Psoas muscle (tissue), 8 donors: ENCODE measurements at places on chromosomes 12 and 14. TPM values are rescaled to one million over a fixed set of nuclear protein-coding genes. Genes with fewer than 3 reads are reported as not detected.

- no peak overlapping the region for H3K4me3 ChIP-seq
- no peak overlapping the region for H3K27ac ChIP-seq
- no peak for DNase-seq
- H3K4me1 ChIP-seq = peaks cover 16% of the 10 kb centered on the region
- H3K36me3 ChIP-seq = no peaks in the 10 kb centered on the region
Measured at GRCh38 chr12:19574601-19575000, 135.3 kb downstream of the AEBP2 start.

GRCh38 chr12:129610601-129611120 is 293.2 kb downstream of the TMEM132D start:
- H3K4me1 ChIP-seq = no peaks in the 10 kb centered on the region
- no peak overlapping the region for H3K4me3 ChIP-seq
- no peaks in the 10 kb centered on the region for H3K27me3 ChIP-seq

DNA sequence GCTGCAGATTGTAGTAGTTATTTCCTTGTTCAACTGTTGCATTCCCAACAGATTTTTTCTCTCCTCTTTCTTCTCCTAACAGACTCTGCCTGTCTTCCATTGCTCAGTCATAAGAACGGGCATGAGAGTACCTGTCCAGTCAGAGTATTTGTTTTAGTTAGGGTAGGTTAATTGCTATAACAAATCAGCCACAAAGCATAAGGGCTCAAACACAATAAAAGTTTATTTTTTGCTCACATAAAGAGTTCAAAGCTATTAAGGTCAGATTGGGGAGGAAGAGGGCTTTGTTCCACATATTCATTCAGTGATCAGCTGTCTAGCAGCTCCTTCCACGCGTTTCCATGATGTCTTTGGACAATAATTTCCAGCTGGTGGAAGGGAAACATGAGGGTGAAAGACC is 92.8 kb upstream of the PLXNC1 start:
- H3K36me3 ChIP-seq = no peaks in the 10 kb centered on the region
- no peak for DNase-seq
- no peak overlapping the region for H3K27ac ChIP-seq
- H3K27me3 ChIP-seq = no peaks in the 10 kb centered on the region
- peaks cover 9% of the 10 kb centered on the region for H3K4me1 ChIP-seq
- H3K4me3 ChIP-seq = no peak overlapping the region

GRCh38 chr14:68630081-68630571 is 162.7 kb downstream of the ZFP36L1 start:
- no peaks in the 10 kb centered on the region for H3K36me3 ChIP-seq
- DNase-seq = no peak
- no peak overlapping the region for H3K27ac ChIP-seq
- no peak overlapping the region for H3K4me3 ChIP-seq

DNA sequence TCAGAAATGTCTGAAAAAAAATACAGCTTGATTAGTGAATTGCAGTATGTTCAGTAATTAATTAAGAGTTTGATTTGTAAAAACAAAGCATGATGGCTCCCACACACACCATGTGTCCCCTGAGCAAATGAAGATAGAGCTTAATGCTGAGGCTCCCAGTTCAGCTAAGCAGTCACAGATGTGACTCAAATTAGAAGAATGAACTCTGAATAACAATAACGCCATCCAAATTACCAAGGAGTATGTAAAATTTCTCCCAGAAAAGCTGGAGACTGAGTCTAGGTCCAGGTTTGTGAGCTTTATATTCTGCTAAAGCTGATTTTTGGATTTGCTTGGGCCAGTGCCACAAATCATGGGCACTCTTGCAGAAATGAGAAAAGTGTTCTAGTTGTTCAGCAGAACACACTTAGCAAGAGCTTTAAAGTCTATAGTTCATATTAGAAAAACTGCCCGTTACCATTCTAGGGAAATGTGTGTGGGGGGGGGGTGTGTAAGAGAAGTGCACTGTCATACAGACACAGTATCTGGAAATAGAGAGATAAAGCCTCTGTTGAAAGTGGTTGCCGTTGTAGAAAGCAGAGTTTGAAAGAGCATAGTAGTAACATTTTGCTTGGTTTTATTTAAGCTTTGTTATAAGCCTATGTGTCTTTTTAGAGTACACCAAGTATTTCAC is 253.1 kb downstream of the BCAT1 start:
- H3K4me3 ChIP-seq = no peak overlapping the region
- no peaks in the 10 kb centered on the region for H3K4me1 ChIP-seq
- no peak for DNase-seq
- no peaks in the 10 kb centered on the region for H3K36me3 ChIP-seq
- H3K27ac ChIP-seq = no peak overlapping the region

GRCh38 chr12:98736352-98737321 is 91.5 kb downstream of the APAF1 start:
- no peaks in the 10 kb centered on the region for H3K36me3 ChIP-seq
- no peak overlapping the region for H3K4me3 ChIP-seq
- no peak overlapping the region for H3K27ac ChIP-seq
- H3K4me1 ChIP-seq = no peaks in the 10 kb centered on the region
- no peak for DNase-seq

DNA sequence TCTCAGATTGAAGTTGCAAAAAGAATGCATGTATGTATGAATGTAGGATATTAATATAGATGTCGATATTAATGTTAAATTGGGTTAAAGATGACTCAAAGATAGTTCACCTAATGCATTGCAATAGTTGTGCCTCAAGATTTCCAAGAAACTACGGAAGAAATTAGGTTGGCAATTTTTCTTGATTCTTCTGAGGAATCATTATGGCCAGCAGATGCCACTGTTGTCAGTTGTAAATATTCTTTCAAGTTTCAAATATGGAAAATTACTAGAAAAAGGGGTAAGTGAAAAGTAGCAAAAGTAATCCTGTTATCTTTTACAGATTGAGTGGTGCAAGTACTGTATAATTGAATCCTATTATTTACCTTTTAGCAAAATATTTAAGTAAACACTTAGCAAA is 202.1 kb downstream of the ADAMTS20 start:
- H3K4me3 ChIP-seq = no peak overlapping the region
- H3K27ac ChIP-seq = no peak overlapping the region
- no peaks in the 10 kb centered on the region for H3K27me3 ChIP-seq
- H3K4me1 ChIP-seq = no peaks in the 10 kb centered on the region

DNA sequence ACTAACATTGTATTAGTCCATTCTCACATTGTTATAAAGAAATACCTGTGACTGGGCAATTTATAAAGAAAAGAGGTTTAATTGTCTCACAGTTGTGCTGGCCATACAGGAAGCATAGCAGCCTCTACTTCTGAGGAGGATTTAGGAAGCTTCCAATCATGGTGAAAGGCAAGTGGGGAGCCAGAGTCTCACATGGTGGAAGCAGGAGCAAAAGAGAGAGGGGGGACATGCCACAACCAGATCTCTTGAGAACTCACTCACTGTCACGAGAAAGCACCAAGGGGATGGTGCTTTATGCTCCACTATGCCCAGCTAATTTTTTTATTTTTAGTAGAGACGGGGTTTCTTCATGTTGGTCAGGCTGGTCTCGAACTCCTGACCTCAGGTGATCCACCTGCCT is 13.3 kb downstream of the OS9 start:
- H3K27me3 ChIP-seq = no peaks in the 10 kb centered on the region
- H3K4me1 ChIP-seq = no peaks in the 10 kb centered on the region
- H3K36me3 ChIP-seq = no peaks in the 10 kb centered on the region
- H3K4me3 ChIP-seq = no peak overlapping the region
- H3K27ac ChIP-seq = no peak overlapping the region

- no peaks in the 10 kb centered on the region for H3K27me3 ChIP-seq
- no peaks in the 10 kb centered on the region for H3K4me1 ChIP-seq
- no peak for DNase-seq
Measured at GRCh38 chr12:16796168-16796567, 190.2 kb upstream of the LMO3 start.

GRCh38 chr14:34620839-34621238 is 9.1 kb downstream of the SNX6 start:
- H3K27me3 ChIP-seq = no peaks in the 10 kb centered on the region
- DNase-seq = no peak
- H3K27ac ChIP-seq = no peak overlapping the region
- no peak overlapping the region for H3K4me3 ChIP-seq
- peaks cover 10% of the 10 kb centered on the region for H3K36me3 ChIP-seq

GRCh38 chr14:90731487-90731886 is 84.7 kb downstream of the TTC7B start:
- no peaks in the 10 kb centered on the region for H3K27me3 ChIP-seq
- peaks cover 12% of the 10 kb centered on the region for H3K4me1 ChIP-seq
- H3K27ac ChIP-seq = no peak overlapping the region

KRT72 gene
- not detected for total RNA-seq

IRF2BPL gene
- 20.1 TPM for total RNA-seq

TSPAN8 gene
- total RNA-seq = 1.4 TPM

SYNDIG1L gene
- not detected for total RNA-seq
